ENCODE measurements at places on chromosomes 7 and 10.

DNA sequence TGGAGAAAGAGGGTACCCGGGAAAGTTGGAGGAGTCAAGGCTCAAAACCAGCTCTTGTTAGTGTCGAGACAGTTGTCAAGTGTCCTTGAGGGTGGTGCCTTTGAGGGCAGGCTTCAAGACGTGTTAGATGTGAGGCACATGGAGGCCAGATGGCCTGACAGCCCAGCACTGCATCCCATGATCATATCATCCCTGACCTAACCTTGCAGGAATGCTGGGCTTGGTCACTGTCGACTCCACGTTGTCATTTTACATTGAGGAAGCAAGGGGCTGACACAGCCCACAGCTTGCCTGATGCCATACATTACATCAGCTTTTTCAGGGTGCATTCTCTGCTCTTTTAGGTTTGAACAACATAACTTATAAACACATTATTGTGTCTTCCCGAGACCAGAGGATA is 114.1 kb downstream of the ABCA13 start:
- no peak for DNase-seq

DNA sequence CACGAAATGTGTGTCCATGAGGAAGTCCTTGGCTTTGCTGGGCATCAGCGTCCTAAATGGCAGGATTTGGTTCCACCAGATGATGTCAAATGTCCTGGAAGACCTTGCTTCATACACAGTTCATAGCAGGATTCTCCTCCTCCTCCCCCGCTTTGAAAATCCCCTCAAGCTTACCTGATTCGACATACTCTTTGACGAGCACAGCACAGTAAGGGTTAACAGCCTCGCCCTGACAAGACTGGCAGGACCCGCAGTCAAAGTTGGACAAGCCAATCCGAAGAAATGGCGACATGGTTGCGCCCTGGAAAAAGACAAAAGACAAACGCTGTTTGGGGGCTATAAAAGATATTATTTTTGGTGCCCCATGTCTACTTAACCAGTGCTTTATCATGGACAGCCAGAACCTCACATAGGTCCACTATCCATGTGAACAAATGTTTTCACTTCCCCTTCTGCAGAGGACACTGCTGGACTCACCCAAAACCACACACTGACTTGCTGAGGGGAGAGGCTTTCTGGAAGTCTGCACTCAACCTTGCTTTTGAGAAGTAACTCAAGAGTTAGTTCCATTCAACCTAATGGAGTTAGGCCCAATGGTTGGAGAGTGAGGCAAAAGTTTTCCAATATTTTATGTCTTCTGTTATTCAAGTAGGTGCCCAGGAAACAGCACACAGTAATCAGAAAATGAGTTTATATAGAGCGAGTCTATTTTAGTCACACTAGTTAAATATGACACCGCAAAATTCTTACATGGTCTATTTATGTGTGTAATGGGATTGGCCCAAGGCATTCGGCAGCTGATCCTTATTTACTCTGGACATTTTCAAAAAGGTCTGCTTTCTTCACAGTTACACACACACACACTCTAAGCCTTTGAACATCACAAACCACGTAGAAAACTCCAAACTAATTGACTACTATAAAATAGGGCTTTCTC is 65.0 kb downstream of the PRKCQ start:
- DNase-seq, result no peak

DNA sequence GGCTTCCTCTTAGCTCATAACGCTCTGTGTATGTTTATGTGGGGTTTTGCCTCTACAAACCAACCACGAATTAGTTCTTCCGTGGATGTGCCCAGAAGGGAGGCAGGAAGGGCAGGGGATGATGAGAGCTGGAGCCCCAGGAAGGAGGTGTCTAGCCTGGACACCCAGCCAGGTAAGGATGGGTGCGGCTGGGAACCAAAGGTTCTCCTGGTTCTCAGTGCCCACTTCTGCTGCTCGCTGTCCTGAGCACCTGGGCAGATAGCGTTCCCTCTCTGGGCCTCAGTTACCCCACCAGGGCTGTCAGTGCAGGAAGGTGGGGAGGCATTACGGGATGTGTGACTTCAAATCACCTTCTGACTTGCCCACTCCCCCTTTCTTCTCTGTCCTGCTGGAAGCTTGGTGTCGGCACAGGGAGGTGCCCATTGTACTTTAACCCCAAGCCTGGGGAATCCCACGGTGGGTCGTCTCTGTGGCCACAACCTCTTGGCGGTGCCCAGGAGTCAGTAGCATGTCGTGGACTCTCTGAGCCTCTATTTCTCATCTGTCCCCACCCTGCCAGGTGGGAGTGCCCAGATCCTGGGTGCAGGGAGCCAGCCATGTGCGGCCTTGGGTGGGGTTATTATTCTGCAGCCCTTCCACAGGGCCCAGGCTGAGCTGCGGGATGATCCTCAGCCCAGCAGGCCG is 18.7 kb upstream of the PCBD1 start:
- DNase-seq, result no peak

DNA sequence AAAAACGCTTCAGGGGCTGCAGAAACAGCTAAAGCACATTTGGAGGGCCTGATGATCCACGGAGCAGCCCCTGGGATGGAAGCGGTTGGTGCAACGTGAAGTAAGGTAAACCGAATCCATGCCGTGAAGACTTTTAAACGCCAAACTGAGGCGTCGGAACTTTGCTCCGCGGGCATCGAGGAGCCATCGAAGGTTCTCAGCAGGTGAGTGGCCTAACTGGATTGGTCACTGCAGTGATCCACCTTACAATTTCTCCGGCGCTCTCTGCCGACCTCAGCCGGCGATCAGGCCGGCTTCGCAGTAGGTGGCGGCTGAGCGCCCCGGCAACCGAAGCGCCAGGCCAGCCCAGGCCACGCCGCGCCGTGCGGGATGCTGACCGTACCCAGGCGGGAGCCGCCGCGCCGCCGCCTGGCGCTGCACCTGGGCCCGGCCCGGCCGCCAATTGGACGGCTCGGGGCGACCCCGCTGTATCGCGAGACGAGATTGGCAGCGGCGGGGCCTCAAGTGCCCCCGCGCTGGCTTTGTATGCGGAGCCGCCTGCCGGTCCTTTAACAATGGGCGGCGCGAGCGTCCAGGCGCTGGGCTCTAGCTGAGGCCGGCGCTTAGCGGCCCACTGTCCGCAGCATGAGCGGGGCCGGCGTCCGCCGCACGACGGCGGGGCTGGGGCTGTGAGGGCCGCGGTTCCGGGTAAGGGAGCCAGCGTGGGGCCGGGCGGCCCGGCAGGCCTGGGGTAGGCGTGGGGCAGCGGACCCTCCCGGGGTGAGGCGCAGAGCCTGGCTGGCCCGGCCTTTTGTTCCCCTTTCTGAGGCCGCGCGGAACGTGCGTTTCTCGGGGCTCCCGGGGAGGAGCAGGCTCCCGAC is at the start of gene CCNJ:
TSS of gene CCNJ (plus strand) at position 551 of the 860 bp plus-strand sequence. CDS start 811 bp downstream, outside the sequence.
- DNase-seq, result peak; percentile 69

- DNase-seq, result no peak
These were observed 10.8 kb downstream of the KLF6 start for GRCh38 chr10:3774018-3774813.

- DNase-seq, result no peak
These were observed 7.5 kb upstream of the KLF14 start for GRCh38 chr7:130741331-130741995.

DNA sequence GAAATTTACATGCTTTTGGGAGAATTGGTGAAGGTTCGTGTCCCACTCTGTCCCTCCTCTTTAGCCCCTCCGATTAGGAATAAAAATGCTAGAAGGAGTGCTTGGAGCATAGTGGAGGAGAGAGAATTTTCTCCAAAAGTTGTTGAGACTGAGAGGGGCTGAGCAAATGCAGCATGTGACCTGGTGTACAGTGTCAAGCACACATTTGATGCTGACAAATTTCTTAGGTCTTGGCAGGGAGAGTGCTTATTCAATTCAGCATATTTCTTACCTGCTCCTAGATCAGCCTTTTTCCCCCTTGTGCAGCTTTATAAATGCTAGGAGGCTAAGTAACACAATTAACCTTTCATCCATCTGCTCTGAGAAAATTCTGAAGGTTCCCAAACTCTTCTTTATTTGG is 189.0 kb downstream of the GALNT17 start:
- DNase-seq, result no peak

- no peak for DNase-seq
These were observed 80.6 kb upstream of the OIT3 start for GRCh38 chr10:72812753-72813430.

- no peak for DNase-seq
These were observed 53.0 kb upstream of the PPP1R17 start for GRCh38 chr7:31633894-31634494.

- no peak for DNase-seq
These were observed 45.0 kb downstream of the ARL4A start for GRCh38 chr7:12732428-12732827.

All from activated CD4-positive, alpha-beta T cell treated with anti-CD3 and anti-CD28 coated beads for 24 hours (primary cell).